ENCODE measurements at places on chromosomes 2 and 18. TPM values are rescaled to one million over a fixed set of nuclear protein-coding genes. Genes with fewer than 3 reads are reported as not detected.

Gene KIAA2012
- total RNA-seq: not detected

Gene SLC4A3
- total RNA-seq: 5.4 TPM

Gene CFAP65
- total RNA-seq: not detected

Gene CXCR1
- total RNA-seq: 1.8 TPM

Gene CCBE1
- total RNA-seq: 0.36 TPM

Gene SKOR2
- not detected for total RNA-seq

Gene SGPP2
- total RNA-seq: not detected

DNA sequence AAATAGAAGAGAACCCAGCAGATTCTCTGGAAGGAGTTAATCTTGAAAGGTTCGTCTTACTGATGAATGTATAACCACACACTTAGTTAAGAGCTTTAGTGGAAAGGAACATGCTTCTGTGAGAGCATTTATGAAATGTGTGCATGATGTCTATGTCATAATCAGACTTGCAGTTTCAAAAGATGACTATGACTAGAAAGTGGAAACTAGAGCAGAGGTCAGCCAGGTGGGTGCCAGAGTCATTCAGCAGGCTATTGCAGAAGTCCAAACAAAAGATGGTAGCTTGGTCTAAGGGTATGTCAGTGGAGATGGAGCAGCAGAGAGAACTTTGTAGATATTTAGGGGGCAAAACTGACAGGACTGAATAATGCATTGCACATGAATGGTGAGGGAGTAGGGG lies 825.8 kb downstream of the DCC start:
- no peak overlapping the region for H3K4me3 ChIP-seq
- H3K36me3 ChIP-seq: no peaks in the 10 kb centered on the region
- no peaks in the 10 kb centered on the region for H3K27me3 ChIP-seq

DNA sequence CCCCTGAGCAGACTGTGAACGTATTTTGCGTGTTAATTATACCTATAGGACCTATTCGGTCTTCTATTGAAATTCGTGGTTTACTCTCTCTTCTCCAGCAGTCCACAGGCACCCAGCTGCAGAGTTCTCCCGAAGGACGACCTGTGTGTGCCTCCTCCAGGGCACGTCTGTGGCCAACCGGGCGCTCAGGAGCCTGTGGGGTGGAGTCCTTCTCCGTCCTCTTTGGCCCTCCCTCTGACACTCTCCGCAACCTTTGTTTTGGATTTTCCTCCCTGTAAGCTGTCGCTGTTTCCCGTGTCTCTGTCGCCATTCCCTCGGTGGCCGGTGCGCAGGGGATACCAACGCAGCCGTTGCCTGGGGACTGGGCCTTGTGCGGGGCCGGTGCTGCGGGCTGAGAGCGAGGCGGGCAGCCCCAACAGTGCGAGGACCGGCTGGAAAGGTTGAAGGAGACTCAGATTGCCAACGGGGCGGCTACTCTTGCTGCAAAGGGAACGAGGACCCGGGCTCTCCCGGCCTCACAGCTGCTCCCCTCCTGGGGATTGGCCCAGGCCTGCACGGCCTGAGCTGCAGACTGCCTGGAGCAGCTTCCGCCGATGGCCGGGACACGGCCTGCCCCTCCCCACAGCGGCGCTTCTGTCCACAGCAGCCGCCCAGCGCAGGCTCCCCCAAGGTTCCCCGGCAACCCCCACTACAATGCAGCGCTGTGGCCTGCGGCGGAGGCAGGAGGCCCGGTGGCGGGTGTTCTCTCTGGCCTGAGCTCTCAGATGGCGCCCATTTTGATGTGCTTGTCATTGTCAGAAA lies 221.0 kb downstream of the MTX2 start:
- H3K4me1 ChIP-seq: no peaks in the 10 kb centered on the region
- H3K27ac ChIP-seq: no peak overlapping the region
- no peaks in the 10 kb centered on the region for H3K36me3 ChIP-seq

DNA sequence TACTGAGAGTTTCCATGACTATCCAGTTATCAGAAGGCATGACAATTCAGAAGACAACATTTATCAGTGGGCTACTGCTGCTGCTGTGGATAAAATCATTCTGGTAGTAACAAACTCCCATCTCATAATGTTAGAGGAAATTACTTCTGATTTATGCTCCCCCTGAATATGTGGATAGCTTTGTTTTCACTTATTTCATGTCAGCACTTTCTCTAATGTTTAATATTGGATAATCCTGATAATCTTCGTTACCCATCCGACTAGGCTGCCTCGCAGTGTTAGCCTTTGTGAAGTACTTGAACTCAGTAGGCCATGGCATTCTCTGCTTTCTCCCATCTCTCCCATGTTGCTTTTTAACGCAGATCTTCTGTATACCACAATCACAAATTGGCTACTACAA lies 28.4 kb downstream of the COX7A2L start:
- no peaks in the 10 kb centered on the region for H3K36me3 ChIP-seq
- no peaks in the 10 kb centered on the region for H3K4me1 ChIP-seq
- H3K27me3 ChIP-seq: no peaks in the 10 kb centered on the region
- no peak for DNase-seq

DNA sequence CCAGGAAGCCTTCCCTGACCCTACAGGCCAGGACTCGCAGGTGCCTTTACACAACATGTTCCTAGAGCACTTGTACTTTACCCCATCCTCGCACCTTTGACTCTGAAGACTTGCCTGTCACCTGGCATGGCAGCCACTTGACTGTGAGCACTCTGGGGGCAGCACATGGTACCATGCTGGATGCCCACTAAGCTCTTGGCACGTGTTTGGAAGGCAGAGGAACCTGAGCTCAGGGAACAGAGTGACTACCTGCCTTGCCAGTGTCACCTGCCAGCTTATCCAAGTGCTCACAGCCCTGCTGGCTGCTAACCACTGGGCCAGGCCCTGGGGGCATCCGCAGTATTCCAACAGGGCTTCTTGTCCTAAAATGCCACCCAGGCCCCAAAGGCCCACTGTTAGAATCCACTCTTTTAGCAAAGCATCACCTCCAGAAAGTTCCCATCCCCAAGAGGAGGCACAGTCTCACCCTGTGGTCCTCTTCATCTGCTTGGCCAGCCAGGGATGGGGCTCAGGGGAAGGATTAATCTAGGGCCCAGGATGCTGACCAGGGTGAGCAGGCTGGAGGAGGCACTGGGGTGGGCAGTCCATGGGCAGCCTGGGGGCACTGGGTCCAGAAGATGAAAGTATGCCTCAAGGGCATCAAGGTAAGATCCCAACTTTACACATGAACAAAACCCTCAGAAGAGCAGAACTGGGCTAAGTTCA lies 57.0 kb downstream of the ZBTB7C start:
- no peak for DNase-seq
- H3K4me3 ChIP-seq: no peak overlapping the region
- H3K4me1 ChIP-seq: no peaks in the 10 kb centered on the region
- no peaks in the 10 kb centered on the region for H3K27me3 ChIP-seq

GRCh38 chr18:72672364-72673184 lies 128.4 kb upstream of the CBLN2 start:
- H3K27ac ChIP-seq: no peak overlapping the region
- H3K36me3 ChIP-seq: no peaks in the 10 kb centered on the region
- no peak overlapping the region for H3K4me3 ChIP-seq
- no peaks in the 10 kb centered on the region for H3K27me3 ChIP-seq
- H3K4me1 ChIP-seq: no peaks in the 10 kb centered on the region

GRCh38 chr2:121297217-121297830 lies 12.3 kb upstream of the TFCP2L1 start:
- no peak overlapping the region for H3K4me3 ChIP-seq
- no peak overlapping the region for H3K27ac ChIP-seq

DNA sequence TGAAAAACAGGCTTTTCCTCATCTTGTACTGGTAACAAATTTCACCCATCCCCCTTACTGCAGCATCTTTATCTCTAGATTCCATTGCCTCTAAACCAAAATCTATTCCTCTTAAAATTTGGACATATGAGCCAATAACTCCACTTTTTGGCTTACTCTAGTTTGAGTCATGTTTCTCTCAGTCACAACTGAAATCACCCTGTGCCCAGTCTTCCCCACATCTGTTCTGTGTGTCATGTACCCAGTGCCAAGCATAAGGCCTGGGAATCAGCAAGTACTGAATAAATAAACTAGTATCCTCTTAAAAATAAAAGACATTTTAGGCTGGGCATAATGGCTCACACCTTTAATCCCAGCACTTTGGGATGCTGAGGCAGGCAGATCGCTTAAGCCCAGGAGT lies 20.8 kb upstream of the CHN1 start:
- H3K4me3 ChIP-seq: no peak overlapping the region
- no peak for DNase-seq
- H3K4me1 ChIP-seq: no peaks in the 10 kb centered on the region
- no peaks in the 10 kb centered on the region for H3K36me3 ChIP-seq
- H3K27ac ChIP-seq: no peak overlapping the region

- no peaks in the 10 kb centered on the region for H3K36me3 ChIP-seq
- H3K4me1 ChIP-seq: no peaks in the 10 kb centered on the region
- H3K27me3 ChIP-seq: no peaks in the 10 kb centered on the region
- H3K27ac ChIP-seq: peak overlapping the region; percentile 38
- DNase-seq: peak; percentile 85
Measured at GRCh38 chr18:23135550-23136325, 453 bp downstream of the CABLES1 start.

- H3K4me3 ChIP-seq: no peak overlapping the region
- no peaks in the 10 kb centered on the region for H3K4me1 ChIP-seq
Measured at GRCh38 chr2:18792226-18792629, 202.9 kb upstream of the NT5C1B start.

DNA sequence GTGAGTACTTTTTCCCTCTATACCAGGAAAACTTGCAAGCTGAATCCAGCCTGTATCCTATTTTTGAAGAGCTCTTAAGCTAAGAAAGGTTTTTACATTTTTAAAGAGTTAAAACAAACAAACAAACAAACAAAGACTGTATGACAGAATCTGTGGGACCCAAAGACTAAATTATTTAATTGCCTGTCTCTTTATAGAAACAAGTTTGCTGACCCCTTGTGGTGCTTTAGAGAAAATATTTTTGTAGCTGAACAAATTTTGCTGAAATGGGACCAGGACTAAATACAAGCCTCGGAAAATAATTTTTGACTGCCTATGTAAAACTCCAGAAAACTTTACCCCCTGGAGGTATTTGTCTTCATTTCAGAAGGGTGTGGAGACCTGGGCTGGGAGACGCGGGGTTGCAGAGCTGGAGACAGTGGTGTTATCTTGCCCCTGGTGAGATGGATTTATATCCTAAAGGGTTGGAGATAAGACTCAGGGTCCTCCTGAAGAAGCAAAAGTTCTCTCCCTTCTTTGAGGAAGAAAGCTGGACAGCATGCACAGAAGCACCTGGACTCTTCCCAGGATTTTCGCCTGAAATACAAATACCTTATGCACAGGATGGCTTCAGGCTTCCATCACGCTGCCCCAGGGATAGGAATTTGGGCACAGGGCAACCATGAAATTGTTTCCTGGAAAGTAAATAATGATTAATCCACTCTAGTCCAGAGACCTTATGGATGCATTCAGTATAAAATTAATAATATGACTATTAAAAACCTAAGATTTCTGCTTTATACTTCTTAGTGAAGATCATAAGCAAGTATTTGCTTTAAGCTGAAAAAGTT lies 54.3 kb downstream of the TMX3 start:
- H3K36me3 ChIP-seq: no peaks in the 10 kb centered on the region
- no peak overlapping the region for H3K27ac ChIP-seq
- no peaks in the 10 kb centered on the region for H3K4me1 ChIP-seq
- H3K27me3 ChIP-seq: no peaks in the 10 kb centered on the region
- DNase-seq: no peak

- no peak overlapping the region for H3K4me3 ChIP-seq
- H3K36me3 ChIP-seq: no peaks in the 10 kb centered on the region
- no peaks in the 10 kb centered on the region for H3K4me1 ChIP-seq
- no peak overlapping the region for H3K27ac ChIP-seq
Measured at GRCh38 chr2:207328944-207329386, 163.2 kb upstream of the KLF7 start.

DNA sequence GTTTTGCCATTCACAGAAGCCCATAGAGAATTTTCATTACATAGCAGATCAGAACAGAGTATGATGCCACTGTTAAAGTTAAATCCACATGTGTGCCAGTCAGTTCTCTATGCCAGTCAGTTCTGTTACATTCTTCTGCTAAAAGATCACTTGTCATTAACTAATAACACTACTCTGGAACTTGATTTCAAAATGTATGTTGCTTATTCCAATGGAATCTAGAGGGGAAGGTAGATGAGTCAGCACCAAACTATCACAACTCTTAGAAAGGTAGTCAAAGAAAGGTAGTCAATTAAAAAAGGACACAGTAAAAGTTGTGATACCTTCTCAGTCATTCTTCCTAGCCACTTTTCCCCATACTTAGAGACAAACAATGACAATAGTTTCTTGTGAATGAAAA lies 1214.4 kb downstream of the LRP1B start:
- H3K27me3 ChIP-seq: no peaks in the 10 kb centered on the region
- no peak overlapping the region for H3K27ac ChIP-seq
- no peak overlapping the region for H3K4me3 ChIP-seq
- no peak for DNase-seq

- H3K4me3 ChIP-seq: no peak overlapping the region
- no peak for DNase-seq
- peaks cover 2% of the 10 kb centered on the region for H3K4me1 ChIP-seq
- H3K36me3 ChIP-seq: no peaks in the 10 kb centered on the region
- H3K27ac ChIP-seq: no peak overlapping the region
Measured at GRCh38 chr2:21228041-21228895, 104.5 kb downstream of the TDRD15 start.

GRCh38 chr2:18722101-18722500 lies 132.7 kb upstream of the NT5C1B start:
- no peak overlapping the region for H3K27ac ChIP-seq
- H3K36me3 ChIP-seq: no peaks in the 10 kb centered on the region
- DNase-seq: no peak
- no peak overlapping the region for H3K4me3 ChIP-seq
- no peaks in the 10 kb centered on the region for H3K4me1 ChIP-seq

DNA sequence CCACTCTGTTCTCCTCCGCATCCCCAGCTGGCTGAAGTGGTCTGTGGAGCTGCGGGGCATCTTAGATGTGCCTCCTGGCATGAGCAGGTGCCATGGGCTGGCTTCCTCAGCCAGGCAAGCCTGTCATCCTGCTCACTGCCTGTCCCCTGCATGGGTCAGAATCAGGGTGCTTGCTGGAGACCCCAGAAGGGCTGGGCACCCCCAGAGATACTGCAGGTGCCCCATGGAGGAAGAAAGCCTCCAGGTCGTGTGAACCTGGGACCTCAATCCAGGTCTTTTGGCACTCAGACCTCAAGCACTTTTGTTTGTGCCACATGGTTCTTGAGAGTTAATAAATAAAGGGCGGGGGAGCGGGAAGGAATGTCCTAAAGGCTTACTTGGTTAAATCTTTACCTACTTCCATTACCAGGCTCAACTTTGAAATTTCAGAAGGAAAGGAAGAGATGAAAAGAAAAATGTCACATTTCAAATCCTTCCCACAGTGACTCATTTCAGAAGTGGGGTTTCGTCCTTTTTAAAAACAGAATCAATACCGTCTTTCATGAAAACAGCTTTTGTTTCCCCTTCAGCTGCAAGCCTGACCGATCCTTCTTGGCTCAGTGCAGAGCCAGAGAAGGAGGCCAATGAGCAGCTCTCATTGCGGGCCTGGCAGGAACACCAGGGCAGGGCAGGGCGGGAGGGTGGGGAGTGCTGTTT lies 69.9 kb downstream of the RHOB start:
- no peaks in the 10 kb centered on the region for H3K27me3 ChIP-seq
- no peaks in the 10 kb centered on the region for H3K36me3 ChIP-seq
- no peak overlapping the region for H3K27ac ChIP-seq
- no peaks in the 10 kb centered on the region for H3K4me1 ChIP-seq

GRCh38 chr2:56309626-56310170 lies 125.9 kb downstream of the CCDC85A start:
- H3K27me3 ChIP-seq: no peaks in the 10 kb centered on the region
- no peaks in the 10 kb centered on the region for H3K36me3 ChIP-seq
- no peak overlapping the region for H3K27ac ChIP-seq
- no peak overlapping the region for H3K4me3 ChIP-seq
- DNase-seq: no peak
